ENCODE measurements at places on chromosomes 12 and 14. TPM values are rescaled to one million over a fixed set of nuclear protein-coding genes. Genes with fewer than 3 reads are reported as not detected.
A peak's percentile ranks its signal among the peaks of the same experiment; 100 is the strongest.

LRRIQ1 gene
- not detected for total RNA-seq

DNA sequence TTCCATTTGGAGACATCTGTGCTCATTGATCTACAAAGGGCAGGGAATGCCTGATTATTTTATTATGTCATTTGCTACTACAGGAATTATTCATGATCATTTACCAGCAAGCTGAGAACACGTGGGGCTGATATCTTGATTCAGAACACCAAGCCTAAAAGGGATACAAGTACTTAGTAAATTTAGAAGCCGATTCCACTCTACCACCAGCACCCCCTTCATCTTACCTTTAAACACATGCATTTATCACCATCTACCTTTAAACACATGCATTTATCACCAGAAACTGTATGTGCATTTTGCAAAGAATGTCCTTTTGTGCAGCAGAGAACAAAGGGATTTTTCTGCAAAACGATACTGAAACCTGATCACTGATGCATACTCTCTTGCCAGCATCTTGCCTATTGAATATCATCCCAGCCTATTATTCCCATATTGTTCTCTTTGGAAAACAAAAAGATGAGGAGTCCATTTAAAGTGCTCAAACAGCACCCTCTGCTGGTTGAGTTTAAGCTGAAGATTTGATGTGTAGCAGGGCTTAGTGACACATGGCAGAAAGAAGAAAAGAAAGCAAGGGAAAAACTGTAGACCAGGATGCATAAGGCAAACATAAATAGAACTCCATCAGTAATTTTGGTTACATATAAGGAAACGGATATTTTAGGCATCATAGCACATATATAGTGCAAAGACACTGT is 132.6 kb upstream of the PLEKHG7 start:
- peak; percentile 28 for DNase-seq

SLC7A8 gene
- 199 TPM for total RNA-seq

DNA sequence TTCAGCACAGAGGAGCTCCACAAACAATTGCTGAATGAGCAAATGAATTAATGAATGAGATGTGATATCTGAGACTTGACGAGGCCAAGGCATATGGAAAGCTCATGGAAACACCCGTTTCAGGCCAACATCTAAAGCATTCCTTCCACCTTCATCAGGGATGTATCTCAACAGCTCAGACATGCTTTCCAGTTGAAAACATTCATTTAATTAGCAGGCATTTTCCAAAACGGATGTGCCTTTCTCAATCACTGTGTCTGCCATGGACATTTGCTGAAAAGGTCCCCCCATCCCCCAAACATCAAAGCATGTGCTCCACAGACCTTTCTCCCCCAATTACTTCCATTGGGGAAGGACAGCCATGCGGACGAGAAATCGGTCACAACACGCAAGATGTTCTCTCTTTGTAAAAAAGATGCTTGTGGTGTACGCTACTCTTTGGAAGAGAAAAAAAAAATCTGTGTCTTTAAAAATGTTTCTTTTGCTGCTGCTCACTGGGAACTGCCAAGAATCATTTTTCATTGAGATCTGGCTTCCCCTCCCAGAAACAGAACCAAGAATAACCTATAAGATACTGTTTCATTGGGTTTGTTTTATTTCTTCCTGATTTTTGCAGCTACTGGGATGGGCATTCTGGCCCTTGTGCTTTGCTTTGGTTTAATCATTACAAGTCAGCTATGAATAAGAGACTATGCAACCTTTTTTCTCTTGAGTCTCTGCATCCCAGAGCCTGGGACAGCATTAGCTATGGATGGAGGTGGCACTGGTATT is 528.2 kb downstream of the MED13L start:
- no peak for DNase-seq

- no peak for DNase-seq
Measured at GRCh38 chr12:108850854-108851573, 6.4 kb downstream of the SSH1 start.

DNA sequence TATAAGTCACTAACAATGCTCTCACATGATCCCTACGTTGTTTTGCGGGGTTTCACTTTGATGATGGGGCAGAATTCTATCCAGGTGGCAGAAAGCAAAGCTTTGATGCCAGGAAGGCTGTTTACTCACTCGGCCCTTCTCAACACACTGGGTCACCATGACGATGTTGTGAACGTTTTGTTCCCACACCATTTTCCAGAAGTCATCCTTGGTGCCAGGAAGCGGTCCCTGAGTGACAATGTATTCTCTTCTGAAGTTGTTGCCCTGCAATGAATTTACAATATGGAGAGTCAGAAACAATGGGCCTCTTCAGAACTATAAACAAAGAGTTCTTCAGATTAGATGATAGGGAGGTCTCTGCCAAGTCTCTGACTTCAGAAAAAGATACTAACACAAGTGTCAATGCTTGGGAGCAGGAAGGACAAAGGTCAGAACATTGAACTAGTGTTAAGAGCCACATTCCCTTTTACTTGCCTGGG is 101.3 kb downstream of the PTPRB start:
- DNase-seq: no peak

ACVRL1 gene
- total RNA-seq: 53.5 TPM

GRCh38 chr12:106287364-106287763 is 15.2 kb upstream of the TCP11L2 start:
- no peak for DNase-seq
